ENCODE measurements at places on chromosomes 16 and 17.
A peak's percentile ranks its signal among the peaks of the same experiment; 100 is the strongest.

DNA sequence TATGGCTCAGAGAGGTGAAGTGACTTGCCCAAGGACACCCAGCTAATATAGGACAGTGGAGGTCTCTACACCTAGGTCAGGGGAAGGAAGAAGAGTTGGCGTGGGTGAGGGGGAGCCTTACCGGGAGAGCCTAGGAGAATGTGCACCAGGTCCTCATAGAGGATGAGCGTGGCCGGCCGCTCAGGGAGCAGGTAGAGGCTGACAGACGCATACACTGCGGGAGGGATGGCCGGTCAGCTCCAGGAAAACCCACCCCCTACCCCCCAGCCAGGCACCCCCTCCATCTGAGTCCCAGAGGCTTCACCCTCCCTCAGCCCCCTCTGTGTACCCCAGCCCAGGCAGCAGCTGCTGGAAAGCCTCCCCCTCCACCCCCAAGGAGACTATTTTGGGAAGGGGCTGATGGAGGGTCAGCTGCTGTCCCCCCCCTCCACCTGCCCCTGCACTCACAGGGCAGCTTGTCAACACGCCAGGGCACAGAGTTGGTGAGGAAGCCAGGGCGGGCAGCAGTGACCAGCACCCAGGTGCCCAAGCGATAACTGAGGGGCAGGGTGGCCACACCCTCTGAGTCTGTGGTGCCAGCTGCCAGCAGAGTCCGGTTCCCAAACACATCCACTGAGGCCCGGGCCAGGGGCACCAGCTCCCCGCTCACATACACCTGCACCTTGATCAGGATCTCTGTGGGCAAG lies 4.1 kb downstream of the FAM171A2 start:
- DNase-seq, result no peak

DNA sequence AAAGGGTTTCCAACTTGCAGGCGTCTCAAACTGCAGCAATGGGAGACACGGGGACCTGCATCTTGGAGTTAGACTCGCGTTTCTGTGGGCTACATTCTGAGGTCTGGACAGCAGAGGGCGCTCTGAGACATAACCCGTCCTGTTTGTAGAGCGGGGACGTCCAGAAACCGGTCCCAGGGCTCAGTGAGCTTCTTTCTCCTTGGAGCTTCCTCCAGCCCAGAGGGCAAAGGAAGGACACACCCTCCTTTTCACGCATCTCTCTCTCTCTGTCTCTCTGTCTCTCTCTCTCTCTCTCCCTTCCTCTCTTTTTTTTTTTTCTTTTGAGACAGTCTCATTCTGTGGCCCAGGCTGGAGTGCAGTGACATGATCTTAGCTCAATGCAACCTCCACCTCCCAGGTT lies 19.8 kb downstream of the COX4I1 start:
- peak; percentile 60 for DNase-seq

DNA sequence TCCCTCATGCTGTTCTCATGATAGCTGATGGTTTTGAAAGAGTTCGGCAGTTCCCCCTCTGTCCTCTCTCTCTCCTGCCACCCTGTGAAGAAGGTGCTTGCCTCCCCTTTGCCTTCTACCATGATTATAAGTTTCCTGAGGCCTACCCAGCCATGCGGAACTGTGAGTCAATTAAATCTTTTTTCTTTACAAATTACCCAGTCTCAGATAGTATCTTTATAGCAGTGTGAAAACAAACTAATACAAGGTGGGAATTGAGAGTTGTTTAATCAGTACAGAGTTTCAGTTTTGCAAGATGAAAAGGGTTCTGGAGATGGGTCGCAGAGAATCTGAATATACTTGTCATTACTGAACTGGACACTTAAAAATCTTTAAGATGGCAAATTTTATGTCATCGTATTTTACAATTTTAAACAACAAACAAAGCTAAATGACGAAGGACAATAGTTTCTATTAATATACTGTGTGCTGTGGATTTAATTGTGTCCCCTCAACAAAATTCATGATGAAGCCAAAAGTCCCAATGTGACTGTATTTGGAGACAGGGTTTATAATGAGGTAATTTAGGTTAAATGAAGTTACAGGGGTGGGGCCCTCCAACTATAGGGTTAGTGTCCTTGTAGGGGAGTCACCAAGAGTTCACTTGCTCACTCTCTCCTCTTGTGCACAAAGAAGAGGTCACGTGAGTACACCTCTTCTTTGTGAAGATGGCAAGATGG lies 4.4 kb downstream of the MT3 start:
- DNase-seq, result no peak

DNA sequence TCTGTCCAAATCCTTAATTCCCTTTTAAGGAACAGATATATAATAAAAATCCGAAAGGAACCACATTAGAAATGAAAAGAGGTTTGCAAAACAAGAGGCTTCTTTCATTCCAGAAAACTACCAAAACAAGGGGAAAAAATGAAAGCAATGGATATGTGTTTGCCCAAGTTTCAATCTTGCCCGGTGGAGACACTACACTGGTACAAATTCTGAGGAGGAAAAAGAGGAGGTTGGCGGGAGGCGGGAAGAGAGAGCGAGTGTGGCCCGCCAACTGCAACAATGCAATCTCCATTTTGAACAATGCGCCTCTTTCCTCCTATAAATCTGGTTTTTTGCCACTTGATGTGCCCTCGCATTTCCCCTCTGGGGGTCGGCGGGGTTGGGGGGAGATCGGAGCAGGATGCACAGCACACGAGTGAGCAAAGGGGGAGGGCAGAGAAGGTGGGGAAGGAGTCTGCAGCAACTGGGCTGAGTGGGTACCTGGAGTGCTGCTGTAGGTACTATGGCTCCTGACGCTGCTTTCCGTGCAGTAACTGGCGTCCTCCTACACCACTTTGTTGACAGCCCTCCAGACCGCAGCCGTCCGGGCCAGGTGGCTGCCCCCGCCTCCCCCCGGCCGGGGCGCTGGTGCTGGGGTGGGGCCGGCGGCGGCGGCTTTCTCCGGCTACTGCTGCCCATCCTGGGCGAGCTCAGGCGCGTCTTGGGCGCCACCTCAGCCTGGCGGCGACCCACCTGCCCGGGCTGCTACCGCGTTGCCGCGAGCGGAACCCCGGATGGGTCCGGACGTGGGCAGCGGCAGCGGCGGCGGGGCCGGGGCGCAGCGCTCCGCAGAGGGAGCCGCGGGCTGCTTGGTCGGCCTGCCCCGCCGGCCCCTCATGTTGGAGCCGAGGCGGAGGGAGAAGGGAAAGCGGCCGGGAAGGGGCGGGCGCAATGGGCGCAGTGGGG lies 93.8 kb upstream of the PLEKHM1 start:
- peak; percentile 53 for DNase-seq

DNA sequence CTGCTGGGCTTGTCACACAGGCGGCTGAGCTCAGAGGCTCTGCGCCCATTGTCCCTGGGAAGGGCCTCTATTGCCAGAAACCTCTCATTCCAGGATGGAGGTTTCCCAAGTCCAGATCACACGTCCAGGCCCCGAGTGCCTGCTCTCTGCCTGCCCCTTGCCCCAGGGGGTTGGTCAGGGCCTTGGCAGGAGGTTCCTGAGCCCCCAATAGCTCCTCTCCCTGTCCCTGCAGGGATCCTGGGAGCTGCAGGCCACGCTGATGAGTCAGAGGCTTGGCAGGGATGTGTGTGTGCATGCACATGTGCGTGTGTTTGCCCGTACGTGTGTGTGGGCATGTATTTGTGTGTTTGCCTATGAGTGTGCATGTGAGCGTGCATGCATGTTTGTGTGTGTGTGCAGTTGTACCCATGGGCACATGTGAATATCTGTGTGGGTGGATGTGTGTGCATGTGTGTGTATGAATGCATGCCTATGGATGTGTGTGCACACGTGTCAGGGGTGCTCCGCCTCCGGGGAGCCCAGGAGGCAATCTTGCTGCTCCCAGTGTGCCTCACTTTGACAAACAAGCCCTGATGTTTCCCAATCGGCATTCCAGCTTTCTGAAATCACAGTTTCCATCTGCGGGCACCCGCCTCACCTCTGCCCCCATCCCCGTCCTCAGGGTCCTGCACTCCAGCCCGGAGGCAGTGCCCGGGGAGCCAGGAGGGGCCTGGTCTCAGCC lies 98.4 kb upstream of the GSE1 start:
- DNase-seq, result peak; percentile 94

GRCh38 chr16:2835638-2836493 lies 5.8 kb downstream of the ZG16B start:
- peak; percentile 89 for DNase-seq

DNA sequence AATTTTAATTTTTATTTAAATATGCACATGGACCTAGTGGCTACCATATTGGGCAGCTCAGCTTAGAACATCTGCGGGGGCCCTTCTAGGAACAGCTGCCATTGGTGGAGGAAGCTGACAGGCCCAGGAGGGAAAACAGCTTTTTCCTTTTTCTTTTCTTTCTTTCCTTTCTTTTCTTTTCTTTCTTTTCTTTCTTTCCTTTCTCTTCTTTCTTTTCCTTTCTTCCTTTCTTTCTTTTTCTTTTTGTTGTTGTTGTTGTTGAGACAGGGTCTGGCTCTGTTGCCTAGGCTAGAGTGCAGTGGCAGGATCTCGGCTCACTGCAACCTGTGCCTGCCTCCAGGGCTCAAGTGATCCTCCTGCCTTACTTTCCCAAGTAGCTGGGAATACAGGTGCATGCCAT lies 43.4 kb downstream of the ATP2C2 start:
- DNase-seq, result no peak

- DNase-seq, result no peak
These were observed 32.1 kb downstream of the ANKRD40 start for GRCh38 chr17:50675627-50676026.

GRCh38 chr16:61579195-61579594 lies 457.0 kb downstream of the CDH8 start:
- no peak for DNase-seq

GRCh38 chr16:57278494-57278893 lies 6.0 kb downstream of the PLLP start:
- no peak for DNase-seq

DNA sequence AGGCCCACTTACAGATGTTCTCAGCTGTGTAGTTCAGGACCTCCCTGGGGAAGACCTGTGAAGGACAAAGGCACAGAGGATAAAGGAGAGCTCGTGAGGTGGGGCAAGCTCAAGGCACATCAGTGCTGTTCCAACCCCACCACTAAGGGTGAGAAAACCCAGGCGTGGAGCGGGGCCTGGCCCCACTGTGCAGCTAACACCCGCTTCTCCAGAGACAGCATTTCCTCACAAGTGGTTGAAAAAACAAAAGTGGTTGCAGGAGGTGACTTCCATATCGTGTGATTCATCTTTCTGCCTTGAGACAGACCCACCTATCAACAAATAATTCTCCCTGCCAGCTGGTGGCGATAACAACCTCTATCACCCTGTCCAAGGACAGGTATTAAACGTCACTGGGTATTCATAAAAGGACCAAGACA lies 30.0 kb downstream of the SNN start:
- no peak for DNase-seq

DNA sequence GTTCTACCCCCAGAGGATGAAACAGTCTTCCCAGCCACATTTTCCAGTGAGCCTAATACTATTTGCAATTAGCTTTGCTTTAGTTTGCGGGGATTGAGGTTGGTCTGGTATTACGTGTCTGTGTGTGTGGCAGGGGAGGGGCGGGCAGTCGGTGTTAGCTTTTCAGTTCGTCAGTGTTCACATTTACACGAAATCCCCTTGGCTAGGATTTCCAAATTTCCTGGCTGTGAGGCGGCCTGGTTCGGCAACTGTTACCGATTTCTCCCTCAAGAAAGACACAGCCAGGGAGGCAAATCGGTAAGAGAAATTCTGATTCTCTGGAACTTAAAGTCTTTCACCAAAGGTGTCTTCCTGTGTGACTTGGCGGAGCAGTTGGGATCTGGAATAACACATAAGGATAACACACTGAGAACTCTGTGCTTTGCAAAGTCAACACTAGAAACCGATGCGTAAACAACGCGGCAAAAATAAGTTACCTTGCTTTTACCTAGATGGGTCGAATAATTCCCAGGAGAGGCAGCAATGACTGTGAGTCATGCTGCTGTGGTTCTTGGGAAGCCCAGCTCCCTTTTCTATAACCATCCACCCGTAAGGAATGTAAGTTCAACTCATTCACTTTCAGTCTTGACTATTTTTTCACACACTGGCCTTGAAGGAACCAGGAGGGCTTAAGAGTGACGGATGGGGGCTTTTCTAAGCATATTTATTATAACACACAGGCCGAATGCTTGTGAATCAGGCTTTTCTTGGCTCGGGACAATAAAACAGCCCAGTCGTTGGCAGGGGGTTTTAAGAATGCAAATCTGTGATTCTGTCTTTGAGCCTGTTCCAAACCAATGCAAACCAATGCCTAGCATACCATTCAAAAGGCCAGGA lies 24.2 kb downstream of the GPRC5B start:
- no peak for DNase-seq

- no peak for DNase-seq
These were observed 89.2 kb downstream of the PITPNC1 start for GRCh38 chr17:67466251-67466796.

DNA sequence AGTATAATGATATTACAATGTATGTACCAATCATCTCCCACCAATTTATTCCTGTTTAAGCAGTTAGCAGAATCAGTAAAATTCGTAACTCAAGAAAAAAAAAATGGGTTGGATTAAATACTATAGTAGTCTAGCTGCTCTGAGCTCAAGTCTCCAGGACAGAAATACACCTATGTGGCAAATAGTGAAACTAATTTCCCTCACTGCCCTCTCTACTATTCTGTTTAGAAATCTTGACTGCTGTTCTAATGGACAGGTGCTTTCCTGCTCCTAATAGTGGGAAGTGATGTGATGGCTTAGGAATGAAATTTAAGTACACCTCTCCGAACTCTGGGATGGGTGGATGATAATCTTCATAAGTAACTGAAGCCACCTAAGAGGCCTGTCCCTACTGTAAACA lies 175.7 kb downstream of the KCNJ2 start:
- DNase-seq, result no peak

- DNase-seq, result no peak
These were observed 757 bp downstream of the ORMDL3 start for GRCh38 chr17:39926588-39927100.

- peak; percentile 42 for DNase-seq
These were observed 98.8 kb downstream of the SYCE1L start for GRCh38 chr16:77297996-77298395.

- no peak for DNase-seq
These were observed 1734.5 kb downstream of the TP53TG3F start for GRCh38 chr16:35193956-35194355.

GRCh38 chr16:78091419-78091818 lies 8.0 kb upstream of the WWOX start:
- DNase-seq, result no peak

GRCh38 chr16:27776556-27777225 lies 226.7 kb downstream of the KATNIP start:
- no peak for DNase-seq

- no peak for DNase-seq
These were observed 10.7 kb downstream of the COL1A1 start for GRCh38 chr17:50190603-50191358.

Measured in HCEC 1CT (cell line).